ENCODE measurements at places on chromosomes 1 and 21.

- DNase-seq: no peak
These were observed 53.9 kb downstream of the PRDX6 start for GRCh38 chr1:173530795-173531693.

GRCh38 chr1:119565131-119565772 lies 58.2 kb downstream of the HSD3B1 start:
- no peak for DNase-seq

DNA sequence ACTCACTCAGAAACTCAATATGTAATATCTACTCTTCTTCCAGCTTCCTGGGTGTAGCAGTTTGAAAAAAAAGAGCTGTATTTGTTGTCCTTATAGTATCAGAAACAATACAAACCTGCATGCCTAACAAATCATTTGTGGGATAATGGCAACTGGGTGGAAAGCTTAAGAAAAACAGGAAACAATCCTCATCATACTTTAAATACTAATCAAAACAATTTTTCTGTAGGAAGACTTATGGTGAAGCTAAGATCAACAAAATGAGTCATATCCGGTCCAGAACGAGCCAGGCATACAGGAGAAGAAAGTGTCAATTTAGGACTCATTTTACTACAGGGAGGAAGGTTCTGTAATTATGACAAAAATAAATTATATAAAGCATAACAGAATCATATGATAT lies 181.8 kb upstream of the ADGRL4 start:
- no peak for DNase-seq

DNA sequence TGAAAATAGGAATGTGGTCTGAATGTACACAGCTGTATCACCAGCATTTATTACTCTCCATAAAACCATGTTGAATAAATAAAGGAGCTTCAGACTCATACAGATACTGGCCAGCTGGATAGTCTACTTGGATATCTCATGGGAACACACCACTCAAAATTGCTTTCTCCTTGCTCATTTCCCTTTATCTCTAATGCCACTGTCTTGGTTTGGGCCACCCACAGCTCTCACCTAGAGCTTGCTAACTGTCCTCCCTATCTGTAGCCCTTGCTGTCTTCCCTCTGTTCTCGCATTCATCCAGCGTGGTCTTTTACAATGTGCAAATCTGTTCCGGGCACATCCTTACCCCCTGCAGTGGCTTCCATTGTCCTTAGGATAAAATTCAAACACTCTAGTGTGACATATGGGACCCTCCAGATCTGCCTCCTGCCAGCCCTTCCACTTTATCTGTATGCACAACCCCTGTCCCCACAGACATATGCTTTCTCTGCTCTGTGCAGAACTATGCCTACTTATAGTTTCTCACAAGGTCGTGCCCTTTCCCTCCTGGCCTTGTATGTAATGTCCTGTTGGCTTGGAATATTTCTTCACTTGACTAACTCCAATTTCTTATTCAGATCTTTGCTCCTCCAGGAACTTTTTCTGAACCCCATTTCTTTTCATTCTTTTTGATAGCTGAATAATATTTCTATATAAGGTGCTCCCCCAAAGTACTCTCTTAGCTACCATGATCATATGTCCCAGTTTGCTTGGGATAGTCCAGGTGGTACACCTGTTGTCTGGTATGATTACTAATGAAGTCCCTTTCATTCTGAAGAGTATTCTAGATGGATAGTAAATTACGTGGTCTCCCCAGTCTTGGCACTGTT lies 2.9 kb downstream of the FLVCR1 start:
- DNase-seq: no peak

DNA sequence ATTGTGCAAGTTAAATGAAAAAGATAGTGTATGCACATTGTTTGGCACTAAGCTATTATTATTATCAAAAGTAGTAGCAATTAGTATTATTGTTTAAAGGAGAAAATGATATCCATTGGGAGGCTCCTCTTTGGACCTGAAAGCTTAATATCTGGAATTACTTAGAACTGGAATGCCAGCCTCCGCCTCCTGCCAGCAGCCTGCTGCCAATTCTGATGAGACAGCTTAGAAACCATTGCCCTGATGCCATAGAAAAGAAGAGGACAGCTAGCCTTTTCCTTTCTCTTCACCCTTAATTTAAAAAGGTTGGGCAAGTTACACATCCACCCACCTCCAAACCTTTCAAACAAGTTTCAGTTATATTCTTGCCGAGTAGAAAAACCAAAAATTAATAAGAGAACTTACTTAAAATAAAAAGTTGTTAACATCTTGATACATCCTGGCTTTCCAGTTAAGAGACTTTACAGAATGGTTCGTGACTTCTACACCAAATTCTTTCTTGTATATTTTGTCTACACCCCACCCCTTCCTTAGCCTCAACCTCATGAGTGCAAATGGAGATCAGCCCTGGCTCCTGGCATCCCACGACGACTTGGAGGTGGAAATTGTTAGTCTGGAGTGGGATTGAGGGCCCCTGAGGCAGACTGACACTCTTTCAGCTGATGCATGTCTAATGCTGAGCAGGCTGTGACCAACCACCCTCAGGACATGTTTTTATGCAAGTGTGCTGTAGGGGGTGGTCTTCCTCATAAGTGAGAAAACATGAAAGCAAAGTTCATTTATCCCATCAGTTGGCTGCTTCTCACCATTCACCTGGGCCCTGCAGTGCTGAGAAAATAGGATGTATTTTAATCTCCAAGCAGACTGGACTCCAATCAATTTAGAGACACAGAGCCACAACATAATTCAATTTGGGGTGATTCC lies 120.6 kb downstream of the KCNJ15 start:
- no peak for DNase-seq

GRCh38 chr1:147567594-147568381 lies 26.5 kb downstream of the BCL9 start:
- DNase-seq: no peak

- no peak for DNase-seq
These were observed 104.2 kb upstream of the BARHL2 start for GRCh38 chr1:90821152-90821787.

- DNase-seq: no peak
These were observed 14.7 kb upstream of the SLC19A1 start for GRCh38 chr21:45556645-45557615.

- no peak for DNase-seq
These were observed 30.3 kb upstream of the RLF start for GRCh38 chr1:40130892-40131291.

GRCh38 chr1:219049501-219049900 lies 124.2 kb upstream of the LYPLAL1 start:
- DNase-seq: no peak

- no peak for DNase-seq
These were observed 15.2 kb upstream of the ST3GAL3 start for GRCh38 chr1:43691871-43692815.

- no peak for DNase-seq
These were observed 13.8 kb upstream of the KCNA3 start for GRCh38 chr1:110688514-110688913.

GRCh38 chr1:185907246-185907645 lies 173.1 kb downstream of the HMCN1 start:
- DNase-seq: no peak

DNA sequence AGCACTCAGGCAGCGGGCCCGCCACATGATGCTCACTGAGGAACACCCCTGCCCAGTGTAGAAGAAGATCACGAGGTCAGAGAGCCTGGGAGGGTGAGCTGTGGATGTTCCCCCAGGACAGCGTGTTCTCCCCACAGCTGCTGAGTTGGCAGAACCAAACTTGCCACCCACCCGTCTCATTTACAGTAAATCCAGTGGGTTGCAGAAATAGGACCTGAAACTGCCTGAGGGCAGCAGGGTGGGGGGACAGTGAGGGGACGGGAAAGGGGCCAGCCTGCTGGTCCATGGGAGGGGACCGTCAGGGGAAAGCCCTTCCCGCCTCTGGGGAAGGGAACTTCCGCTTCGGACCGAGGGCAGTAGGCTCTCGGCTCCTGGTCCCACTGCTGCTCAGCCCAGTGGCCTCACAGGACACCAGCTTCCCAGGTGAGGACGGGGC lies at the start of gene C1QB:
Gene C1QB (plus strand): TSS at position 356 of the 436 bp plus-strand sequence. CDS start 6,227 bp downstream, outside the sequence.
- no peak for DNase-seq

GRCh38 chr1:22262583-22262982 lies 119.7 kb upstream of the WNT4 start:
- no peak for DNase-seq

GRCh38 chr1:232316864-232317263 lies 313.1 kb downstream of the SIPA1L2 start:
- no peak for DNase-seq

DNA sequence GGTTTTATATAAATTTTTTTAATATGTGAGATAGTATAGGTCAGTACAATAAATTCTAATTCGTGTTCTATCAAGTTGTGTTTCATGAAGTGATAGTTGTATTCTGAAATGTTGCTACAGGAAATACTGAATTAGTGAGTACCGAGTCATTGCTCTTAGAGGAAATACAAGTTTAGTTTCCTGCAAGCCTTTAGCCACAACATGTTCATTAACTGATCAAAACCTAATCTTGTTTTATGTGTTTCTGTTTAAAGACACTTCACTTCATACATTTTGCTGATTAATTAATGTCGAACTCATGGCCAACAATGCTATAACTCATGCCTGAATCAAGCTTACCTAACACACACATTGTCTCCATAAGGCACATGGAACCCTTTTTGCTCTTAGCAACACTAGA lies 43.6 kb downstream of the LRRC7 start:
- no peak for DNase-seq

DNA sequence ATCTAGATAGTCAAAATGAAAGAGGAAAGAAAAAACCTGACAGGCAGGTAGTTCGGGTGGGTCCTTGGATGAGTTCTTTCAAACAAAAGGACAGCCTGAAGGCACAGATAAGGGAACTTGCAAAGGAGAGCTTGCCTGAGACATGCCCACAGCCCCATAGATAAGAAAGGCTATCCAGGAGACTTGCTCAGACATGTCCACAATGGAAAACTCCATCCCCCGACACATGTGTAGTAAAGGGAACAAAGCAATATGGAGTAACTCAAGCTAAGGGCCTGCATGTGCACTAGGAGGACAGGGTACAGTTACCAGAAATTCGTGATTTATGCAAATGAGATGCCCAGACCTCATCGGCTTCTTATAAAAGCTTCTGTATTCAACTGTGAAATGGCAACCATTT lies 281.5 kb downstream of the NEGR1 start:
- DNase-seq: no peak

DNA sequence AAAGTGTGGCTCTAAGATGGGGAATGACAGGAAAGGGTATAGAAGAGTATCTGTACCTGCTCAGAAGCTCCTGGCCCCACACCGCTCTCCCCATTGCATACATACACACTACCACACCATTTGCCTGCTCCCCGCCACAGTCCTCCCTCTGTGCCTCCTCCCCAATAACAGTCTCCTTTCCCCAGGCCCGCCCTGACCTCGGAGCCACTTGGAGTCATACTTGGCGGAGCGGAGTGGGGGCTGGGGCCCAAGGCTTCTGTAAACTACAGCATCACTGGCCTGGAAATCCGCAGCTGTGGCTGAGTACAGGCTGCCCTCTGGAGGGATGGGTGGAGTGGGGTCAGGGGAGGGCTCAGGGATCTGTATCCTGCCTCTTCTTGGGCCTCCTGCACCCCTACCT lies 8.6 kb downstream of the SEMA6C start:
- DNase-seq: no peak

DNA sequence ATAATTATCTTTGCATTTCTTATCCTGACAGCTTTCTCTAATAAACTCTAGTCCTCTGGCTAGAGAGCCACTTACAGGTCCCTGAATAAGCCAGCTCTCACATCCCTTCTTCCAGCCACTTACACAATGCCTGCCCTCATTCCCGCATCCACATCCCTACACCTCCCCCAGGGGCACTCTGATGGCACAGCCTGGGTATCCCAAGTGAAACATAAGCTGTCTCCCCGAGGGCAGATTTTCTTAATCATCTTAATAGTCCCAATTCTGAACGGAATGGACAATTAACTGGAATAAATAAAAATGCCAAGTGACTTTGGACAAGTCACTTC lies 4.9 kb downstream of the RHOC start:
- DNase-seq: no peak

GRCh38 chr21:25581582-25581981 lies 25.7 kb downstream of the MRPL39 start:
- DNase-seq: no peak

- DNase-seq: no peak
These were observed 110.0 kb upstream of the GUCA2B start for GRCh38 chr1:42043182-42043581.

DNA sequence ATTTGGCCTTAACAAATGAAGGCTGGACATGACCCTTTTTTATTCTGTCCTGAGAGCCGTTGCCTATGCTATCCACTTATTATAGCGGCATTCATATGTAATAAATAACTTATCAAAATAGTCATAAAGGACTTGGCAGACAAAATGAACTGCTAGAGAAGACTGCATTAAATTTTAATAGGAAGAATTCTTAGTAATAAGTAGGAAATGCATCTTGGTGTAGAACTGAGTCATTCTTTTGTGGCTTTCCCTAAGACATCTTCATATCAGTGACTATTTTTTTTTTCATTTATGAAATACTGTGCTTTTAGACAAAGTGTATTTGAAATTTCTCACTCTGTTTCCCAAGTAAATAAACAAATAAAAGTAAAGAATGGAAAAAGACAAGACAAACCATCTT lies 45.6 kb downstream of the PBX1 start:
- DNase-seq: no peak

- DNase-seq: no peak
These were observed 145.0 kb upstream of the DNAH14 start for GRCh38 chr1:224784265-224785039.

DNA sequence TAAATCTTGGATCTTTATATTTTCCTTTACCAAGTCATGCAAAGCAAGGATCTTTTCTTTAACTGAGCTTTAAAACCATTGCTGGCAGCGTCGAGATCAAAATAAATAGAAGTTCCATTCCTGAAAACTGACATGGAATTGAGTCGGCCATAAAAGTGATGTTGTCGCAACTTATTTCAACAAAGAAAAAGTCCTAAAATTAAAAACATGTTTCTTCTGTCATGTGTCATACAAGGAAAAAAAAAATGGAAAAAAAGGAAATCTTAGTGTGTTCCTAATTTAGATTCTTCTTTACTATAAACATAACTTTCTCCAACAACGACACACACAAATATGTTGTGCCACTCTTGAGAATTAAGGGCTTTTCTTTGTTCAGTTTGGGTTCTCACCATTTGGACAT lies 34.9 kb downstream of the GREM2 start:
- no peak for DNase-seq
